ENCODE measurements at places on chromosomes 5 and 9.

DNA sequence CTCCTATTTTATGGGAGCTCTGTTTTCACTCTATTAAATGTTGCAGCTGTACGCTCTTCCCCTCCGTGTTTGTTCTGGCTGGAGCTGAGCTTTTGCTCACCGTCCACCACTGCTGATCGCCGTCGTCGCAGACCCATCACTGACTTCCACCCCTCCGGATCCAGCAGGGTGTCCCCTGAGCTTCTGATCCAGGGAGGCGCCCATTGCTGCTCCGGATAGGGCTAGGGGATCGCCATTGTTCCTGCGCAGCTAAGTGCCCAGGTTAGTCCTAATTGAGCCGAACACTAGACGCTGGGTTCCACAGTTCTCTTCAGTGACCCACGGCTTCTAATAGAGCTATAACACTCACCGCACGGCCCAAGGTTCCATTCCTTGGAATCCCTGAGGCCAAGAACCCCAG is 96.2 kb upstream of the PRDM9 start:
- no peak for DNase-seq

DNA sequence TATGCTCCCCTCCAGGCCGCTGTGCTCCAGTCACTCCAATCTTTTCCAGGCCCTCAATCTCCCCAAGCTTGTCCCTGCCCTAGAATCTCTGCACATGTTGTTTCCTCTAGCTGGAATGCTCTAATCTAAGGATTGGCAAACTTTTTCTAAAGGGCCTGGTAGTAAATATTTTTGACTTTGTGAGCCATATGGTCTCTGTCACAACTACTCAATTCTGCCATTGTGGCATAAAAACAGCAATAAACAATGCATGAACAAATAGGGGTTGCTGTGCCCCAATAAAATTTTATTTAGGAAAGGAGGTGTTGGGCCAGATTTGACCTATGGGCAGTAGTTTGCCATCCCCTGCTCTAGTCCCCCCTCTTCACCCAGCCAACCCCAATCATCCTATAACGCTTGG is 150.5 kb upstream of the LRRTM2 start:
- DNase-seq: no peak

DNA sequence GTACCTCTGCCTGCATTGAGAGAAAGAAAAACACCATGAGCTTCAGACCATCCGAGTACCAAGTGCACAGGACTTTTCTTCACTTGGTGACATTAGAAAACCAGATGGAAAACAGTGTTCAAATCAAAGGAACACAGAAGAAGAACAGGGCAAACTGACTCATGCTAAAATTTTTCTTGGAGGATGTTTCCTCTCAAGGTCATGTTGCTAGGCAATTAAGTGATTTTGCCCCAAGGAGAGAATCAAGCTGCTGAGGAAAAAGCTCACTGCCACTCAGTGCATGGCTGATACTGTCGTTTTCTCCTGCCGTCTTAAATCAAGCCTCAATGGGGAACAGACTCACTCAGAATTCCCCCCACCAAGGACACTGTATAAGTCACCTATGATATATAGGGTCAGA is 57.9 kb upstream of the SIMC1 start:
- no peak for DNase-seq

DNA sequence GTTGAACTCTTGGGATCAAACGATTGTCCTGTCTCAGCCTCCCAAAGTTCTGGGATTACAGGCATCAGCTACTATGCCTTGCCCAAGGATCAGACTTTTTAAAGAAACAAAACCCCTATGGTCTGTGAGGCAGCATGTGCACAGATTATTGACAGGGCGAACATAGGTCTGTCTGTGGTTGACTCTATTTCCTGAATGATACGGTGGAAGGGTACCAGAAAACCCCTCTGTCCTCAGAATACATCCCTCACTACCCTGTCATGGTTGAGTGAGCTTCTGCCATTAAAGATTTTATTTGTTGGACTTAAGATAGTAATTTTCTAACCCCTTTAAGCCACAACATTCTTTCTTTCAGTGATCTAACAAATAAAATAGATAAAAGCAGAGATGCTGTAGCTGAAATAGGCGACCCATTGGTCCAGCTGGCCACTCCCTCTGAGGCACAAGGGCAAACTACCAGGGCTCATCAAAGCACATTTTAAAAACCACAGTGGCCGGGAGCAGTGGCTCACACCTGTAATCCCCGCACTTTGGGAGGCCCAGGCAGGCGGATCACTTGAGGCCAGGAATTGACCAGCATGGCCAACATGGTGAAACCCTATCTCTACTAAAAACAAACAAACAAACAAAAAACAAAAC is 84.9 kb upstream of the ANKRD55 start:
- no peak for DNase-seq

DNA sequence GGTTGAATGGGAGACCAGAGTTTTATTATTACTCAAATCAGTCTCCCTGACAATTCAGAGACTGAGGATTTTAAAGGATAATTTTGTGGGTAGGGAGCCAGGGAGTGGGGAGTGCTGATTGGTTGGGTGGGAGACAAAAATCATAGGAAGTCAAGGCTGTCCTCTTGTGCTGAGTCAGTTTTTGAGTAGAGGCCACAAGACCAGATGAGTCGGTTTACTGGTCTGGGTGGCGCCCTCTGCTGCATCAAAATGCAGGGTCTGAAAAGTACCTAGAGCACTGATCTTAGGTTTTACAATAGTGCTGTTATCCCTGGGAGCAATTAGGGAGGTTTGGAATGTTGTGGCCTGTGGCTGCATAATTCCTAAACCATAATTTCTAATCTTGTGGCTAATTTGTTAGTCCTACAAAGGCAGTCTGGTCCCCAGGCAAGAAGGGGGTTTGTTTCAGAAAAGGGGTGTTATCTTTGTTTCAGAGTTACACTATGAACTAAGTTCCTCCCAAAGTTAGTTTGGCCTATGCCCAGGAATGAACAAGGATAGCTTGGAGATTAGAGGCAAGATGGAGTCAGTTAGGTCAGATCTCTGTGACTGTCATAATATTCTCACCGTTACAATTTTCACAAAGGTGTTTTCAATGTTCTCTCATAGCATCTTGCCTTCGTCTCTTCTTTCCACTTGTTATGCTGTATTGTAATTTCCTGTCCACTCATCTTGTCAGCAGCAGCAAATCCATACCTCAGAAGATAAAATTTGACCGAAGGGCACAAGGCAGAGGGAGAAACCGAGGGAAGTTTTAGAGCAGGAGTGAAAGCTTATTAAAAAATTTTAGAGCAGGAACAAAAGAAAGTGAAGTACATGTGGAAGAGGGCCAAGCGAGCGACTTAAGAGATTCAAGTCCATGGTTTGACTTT is 59.2 kb upstream of the CLINT1 start:
- no peak for DNase-seq

GRCh38 chr5:170151097-170151831 is 45.6 kb downstream of the FOXI1 start:
- no peak for DNase-seq

- no peak for DNase-seq
Observed at GRCh38 chr5:174945853-174946252, 221.5 kb downstream of the MSX2 start.

DNA sequence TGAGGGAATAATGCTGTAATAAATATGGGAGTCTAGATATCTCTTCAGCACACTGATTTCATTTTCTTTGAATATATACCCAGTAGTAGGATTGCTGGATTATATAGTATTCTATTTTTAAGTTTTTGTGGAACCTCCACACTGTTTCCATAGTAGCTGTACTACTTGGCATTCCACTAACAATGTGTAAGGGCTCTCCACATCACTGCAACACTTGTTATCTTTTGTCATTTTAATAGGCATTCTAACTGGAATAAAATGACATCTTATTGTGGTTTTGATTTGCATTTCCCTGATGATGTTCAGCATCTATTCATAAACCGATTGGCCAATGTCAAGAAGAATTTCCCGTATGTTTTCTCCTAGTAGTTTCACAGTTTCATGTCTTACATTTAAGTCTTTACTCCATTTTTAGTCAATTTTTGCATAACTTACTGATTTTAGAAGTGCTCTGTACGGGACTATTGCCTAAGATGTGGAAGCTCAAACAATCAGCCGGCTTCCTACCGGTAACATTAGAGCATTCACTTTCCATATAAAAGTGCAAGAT is 1078.8 kb downstream of the TAF11L14 start:
- DNase-seq: no peak

DNA sequence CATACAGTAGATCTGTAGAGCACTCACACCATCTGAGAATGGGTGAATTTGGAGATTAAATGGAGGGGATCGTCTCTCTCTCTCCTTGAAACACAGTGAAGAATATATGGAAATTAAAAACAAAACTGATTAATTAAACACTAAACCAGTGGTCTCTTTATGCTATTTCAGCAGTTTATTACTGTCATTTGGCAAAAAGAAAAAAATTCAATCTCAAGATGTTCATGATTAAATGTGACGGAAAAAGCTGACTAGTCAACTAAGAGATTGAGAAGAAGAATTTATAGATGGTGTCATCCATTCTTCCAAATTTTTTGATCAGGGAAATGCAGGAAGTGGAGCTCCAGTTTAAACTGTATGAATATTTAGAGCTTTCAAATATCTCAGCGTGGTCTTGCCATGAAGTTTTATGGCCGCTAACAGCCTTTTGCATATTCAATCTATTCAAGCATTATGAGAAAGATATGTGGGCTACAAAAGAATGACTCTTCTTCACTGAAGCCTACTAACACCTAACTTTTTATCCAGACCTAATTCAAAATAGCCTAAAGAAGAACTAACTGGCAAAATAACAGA is 121.6 kb upstream of the DPYSL3 start:
- no peak for DNase-seq

DNA sequence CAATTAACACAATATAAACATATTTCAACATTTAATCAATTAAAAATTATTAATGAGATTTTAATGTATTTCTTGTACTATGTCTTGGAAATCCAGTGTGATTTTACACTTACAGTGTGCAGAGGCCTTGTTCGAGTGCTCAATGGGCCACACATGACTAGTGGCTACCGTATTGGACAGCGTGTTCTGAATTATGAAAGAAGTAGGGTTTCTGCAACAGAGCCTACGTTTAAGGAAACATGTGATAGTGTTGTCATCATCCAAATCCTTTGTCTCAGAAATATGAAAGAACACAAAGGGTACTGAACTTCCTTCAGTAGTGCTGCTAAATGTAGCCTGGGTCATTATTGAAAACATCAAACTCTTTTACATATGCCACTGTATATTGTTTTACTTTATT is 29.5 kb downstream of the NPR3 start:
- no peak for DNase-seq

DNA sequence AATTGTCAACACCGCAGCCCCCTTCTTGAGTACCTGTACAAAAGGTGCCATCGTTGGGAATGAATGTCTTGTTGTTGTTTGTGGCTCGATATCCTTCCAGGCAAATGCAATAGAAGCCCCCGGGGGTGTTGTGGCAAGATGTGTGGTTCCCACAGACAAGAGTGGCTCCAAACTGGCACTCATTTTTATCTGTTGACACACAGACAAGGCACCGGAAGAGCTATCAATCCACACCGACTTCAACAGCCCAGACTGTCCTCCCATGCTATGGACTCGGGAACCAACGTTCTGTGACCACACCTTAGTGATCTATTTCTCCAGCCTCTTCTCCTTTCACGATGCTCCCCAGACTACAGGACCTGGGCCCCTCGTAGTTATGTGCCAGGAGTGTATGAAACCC is 25.9 kb downstream of the SUSD1 start:
- no peak for DNase-seq

- DNase-seq: no peak
Observed at GRCh38 chr5:33379757-33380156, 61.0 kb upstream of the TARS1 start.

GRCh38 chr9:136686794-136687711 is at the start of gene AGPAT2:
Gene AGPAT2, minus strand, starts transcription at chr9:136687457. Its CDS starts 100 bp downstream, at chr9:136687357.
- DNase-seq: no peak

DNA sequence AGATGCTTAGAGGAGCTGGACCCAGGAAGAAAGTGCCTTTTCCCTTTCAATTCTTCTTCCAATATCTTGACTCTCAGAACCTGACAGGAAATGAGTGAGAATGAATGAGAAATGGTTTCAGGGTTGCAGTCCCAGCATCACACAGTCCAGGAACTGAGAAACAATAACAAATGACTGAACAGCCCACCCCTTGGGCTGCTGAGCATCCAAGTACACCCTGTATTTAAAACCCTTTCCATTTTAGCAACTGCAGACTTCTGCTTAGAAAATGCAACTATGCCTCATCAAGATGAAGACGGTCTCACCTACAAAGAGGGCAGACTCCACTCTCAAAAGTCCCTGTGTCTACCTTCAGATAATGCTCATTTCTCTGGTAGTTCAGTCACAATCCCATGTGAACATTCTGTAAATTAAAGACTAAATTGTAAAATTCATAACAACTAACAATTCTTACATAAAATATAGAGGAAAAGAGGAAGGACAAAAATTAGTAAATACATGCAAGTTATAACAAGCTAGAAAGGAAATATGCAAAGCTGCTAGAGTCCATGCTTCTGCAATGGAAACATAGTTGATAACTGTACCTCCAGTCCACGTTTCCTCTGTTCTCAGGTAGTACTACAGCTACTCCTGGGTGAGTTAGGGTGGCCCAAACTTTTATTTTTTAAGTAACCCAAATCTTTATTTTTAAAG is 316.5 kb downstream of the ICE1 start:
- no peak for DNase-seq

DNA sequence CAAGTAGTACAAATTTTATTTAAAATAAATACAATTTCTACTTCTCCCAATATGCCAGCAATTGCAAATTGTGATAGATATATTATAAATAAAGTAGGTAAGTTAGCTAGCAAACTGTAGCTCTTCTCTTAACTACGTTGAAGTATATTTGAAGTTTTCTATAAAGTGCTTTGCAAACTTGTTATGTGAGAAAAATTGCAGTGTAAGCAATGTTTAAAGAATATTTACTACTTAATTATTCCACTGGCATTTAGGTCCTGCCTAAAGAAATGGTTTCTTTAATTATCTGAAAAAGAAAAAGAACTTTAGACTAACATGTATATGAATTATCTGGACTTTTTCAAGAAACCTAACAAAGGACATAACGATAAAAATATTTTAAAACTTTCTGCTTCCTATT is 1350.0 kb upstream of the CDH9 start:
- DNase-seq: no peak

- DNase-seq: no peak
Observed at GRCh38 chr5:113195251-113195650, 218.7 kb downstream of the DCP2 start.

DNA sequence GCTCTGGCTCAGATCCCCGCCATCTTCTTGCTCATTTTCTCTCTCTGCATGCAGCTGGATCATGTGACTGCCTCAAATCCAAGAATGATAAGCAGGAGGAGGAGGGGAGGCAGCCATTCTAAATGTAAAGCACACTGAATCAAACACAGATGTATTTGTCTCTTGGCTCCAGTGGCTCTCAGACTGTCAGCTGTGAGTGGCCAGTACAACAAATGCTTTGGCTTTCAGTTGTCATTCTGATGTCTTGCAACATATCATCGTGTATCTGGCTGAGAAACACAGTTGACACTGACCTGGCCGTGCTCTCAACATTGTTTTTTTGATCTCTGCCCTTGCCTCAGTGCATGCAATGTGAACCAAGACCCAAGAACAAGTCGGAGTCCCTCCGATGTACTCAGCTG is 233.1 kb downstream of the ADAMTSL1 start:
- no peak for DNase-seq
